ENCODE measurements at places on chromosomes 13 and 19.

DNA sequence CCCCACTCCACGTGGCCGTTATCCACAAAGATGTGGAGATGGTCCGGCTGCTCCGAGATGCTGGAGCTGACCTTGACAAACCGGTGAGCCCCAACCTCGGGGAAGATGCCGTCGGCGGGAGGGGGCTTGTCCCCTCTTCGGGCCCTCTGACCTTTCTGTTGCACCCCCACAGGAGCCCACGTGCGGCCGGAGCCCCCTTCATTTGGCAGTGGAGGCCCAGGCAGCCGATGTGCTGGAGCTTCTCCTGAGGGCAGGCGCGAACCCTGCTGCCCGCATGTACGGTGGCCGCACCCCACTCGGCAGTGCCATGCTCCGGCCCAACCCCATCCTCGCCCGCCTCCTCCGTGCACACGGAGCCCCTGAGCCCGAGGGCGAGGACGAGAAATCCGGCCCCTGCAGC lies 4.8 kb downstream of the CCER2 start:
- no peak for DNase-seq

GRCh38 chr19:35843676-35844481 lies 8.4 kb downstream of the NPHS1 start:
- DNase-seq = no peak

DNA sequence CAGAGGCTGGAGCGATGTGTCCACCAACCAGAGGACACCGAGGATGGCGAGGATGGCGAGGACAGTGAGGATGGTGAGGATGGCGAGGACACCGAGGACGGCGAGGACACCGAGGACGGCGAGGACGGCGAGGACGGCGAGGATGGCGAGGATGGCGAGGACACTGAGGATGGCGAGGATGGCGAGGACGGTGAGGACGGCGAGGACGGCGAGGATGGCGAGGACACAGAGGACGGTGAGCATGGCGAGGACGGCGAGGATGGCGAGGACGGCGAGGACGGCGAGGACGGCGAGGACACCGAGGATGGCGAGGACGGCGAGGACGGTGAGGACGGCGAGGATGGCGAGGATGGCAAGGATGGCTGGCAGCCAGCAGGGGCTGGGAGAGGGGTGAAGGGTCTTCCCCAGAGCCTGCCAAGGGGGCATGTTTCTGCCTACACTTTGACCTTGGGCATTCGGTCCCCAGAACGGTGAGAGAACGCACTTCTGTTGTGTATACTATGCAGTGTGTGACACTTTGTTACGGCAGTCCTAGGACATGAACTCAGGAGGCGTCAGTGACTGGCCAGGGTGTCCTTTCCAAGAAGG lies 44.4 kb upstream of the ATP11A start:
- DNase-seq = no peak

DNA sequence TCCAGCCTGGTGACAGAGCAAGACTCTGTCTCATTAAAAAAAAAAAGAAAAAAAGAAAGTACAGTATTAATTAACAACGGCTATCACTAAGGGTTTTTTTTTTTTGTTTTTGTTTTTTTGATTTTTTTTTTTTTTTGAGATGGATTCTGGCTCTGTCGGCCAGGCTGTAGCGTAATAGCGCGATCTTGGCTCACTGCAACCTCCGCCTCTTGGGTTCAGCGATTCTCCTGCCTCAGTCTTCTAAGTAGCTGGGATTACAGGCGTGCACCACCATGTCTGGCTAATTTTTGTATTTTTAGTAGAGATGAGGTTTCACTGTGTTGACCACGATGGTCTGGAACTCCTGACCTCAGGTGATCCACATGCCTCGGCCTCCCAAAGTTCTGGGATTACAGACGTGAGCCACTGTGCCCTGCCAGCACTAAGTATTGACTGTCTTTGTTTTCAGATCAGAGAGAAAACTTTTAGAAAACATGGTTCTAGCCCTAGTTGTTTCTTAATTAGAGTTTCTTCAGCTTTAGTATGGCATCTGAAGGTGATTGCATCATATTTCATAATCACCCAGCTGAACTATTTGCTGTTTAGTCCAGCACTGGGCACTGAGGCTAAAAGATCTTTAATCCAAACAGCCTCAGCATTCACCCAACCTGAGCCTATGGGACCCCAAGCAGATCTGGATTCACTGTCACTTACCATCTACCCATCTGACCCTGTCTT lies 2.7 kb upstream of the GATAD2A start:
- no peak for DNase-seq

DNA sequence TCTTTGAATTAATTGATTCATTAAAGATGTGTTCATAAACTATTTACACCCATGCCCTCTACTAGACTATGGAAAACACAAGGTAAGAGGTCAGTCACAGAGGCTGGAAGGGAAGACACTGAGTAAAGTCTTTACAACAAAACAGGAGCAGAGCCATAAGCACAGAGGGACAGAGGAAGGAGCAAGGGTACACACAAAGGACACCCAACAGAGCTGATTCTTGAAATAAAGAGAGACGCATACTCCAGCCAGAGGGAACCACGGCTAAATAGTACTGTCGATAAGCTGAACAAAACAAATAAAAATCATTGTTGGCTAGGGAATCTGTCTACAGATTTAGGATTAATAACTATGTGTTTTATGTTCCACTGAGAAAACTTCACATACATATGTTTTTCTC lies 289.2 kb downstream of the EFNB2 start:
- no peak for DNase-seq

DNA sequence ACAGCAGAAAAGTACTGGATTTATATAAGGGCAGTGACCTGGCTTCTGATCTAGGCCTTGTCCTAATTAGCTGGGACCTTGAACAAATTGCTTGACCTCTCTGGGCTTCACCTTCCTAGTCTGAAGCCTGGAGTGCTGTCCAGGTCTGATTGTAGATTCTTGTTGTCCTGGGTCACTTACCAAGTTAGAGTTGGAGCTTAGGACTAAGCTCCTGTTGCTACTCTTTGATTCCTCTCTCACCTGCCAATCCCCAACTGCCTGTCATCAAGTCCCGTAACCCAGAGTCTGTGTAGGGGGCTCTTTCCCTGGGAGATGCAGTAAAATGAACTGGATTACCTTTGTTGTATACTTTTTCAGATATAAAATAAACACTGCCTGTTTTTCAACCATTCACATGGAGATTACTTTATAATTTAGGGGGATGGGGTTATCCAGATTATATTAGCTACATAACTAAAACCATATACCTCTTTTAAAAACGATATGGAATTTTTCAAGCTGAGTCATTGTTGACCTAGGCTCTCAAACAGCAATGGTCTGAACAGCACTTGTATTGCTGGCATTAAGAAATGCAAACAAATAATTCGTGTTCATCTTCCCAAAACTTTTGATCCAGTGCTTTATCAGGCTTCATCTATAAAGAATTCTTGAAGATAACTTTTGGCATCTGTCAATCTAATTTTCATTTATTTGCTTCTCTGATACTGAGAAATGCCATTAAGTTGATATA lies 5.8 kb downstream of the ARHGAP35 start:
- DNase-seq = no peak

- no peak for DNase-seq
These were observed 40.5 kb upstream of the KLF5 start for GRCh38 chr13:73018336-73018735.

GRCh38 chr13:98523455-98524102 lies 53.3 kb downstream of the STK24 start:
- DNase-seq = no peak

- DNase-seq = peak; percentile 27
These were observed 62.9 kb downstream of the CHST8 start for GRCh38 chr19:33684538-33685232.

- no peak for DNase-seq
These were observed 18.4 kb upstream of the KCTD15 start for GRCh38 chr19:33778089-33778791.

DNA sequence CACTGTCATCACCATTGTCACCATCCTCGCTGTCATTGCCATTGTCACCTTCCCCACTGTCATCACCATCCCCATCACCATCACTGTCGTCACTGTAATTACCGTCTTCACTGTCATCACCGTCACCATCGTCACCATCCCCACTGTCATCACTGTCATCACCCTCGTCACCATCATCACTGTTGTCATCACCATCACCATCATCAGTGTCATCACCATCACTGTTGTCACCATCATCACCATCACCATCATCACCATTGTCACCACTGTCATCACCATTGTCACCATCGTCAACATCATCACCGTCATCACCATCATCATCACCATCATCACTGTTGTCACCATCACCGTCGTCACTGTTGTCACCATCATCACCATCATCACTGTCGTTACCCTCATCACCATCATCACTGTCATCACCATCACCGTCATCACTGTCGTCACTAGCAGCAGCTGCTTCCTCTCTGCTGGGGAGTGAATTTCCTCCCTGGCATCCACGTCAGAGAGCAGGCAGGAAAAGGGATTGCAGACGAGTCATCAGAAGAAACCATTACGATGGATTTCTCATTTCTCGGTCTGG lies 27.3 kb downstream of the TMEM255B start:
- DNase-seq = no peak

- no peak for DNase-seq
These were observed 20.1 kb downstream of the SH3GL1 start for GRCh38 chr19:4380254-4380727.

GRCh38 chr13:46211116-46211482 lies 629 bp upstream of the LRRC63 start:
- DNase-seq = no peak

DNA sequence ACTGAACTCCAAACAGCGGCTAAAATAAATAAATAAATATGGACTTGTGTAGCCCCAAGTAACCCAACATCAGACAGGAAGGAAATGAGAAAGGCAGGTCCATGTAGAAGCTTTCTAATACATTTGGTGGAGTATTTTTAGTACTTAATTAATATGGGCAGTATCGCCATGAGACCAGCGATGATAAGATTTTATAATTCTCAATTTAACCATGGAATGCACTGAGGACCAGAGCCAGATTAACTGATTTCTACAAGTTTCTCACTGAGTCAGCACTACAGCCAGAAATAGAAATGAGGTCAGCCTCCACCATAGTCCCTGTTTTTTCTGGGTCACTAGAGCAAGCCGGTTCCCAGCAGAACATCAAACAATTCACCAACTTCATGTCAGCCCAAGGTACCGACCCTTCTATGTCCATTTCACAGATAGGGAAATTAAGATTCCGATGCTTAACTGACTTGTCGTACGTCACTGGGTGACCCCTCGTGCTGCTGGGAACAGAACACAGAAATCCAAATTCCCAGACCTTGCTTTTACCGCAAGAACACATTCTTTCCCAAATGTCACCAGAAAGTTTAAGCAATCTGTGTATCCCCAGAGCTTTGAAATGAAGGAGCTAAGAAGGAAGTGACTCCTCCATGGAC lies 90.4 kb downstream of the COL4A1 start:
- no peak for DNase-seq

DNA sequence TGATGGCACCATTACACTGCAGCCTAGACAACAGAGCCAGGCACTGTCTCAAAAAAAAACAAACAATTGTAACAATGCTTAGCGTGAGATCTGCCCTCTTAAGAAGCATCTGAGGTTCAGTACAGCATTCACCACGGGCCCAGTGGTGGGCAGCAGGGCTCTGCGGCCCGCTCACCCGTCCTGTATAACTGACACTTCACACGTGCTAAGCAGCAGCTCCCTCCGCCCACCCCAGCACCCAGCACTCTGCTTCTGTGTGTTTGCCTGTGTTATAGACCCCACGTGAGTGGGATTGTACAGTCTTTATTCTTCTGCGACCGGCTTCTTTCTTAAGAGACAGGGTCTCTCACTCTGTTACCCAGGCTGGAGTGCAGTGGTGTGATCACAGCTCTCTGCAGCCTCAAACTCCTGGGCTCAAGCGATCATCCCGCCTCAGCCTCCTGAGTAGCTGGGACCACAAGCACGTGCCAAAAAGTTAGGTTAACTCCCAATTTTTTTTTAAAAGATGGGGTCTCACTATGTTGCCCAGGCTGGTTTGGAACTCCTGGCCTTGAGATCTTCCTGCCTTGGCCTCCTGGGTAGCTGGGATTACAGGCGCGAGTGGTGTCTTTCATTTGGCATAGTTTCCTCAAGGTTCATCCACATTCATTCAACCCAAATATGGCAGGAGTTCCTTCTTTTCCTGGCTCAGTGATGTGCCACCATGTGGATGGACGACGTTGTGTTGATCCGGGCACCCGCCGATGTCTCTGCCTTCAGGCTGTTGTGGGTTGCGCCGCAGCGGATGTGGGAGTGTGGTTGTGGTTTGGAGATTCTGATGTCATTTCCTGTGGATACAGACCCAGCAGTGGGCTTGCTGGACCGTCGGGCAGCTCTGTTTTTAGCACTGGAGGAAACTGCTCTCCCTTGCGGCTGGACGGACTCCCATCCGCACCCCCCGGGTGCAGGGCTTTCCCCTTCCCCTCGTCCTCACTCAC lies 170.0 kb downstream of the KDM4B start:
- DNase-seq = no peak
